ENCODE measurements at places on chromosomes 3 and 15. TPM values are rescaled to one million over a fixed set of nuclear protein-coding genes. Genes with fewer than 3 reads are reported as not detected.
A peak's percentile ranks its signal among the peaks of the same experiment; 100 is the strongest.

GRCh38 chr3:15050405-15051092, 14.6 kb downstream of the MRPS25 start:
- no peak for DNase-seq

Gene MUC20
- total RNA-seq: 0.10 TPM

Gene GOLGA6B
- not detected for total RNA-seq

GRCh38 chr3:177733936-177734335, 536.7 kb upstream of the TBL1XR1 start:
- no peak for DNase-seq

DNA sequence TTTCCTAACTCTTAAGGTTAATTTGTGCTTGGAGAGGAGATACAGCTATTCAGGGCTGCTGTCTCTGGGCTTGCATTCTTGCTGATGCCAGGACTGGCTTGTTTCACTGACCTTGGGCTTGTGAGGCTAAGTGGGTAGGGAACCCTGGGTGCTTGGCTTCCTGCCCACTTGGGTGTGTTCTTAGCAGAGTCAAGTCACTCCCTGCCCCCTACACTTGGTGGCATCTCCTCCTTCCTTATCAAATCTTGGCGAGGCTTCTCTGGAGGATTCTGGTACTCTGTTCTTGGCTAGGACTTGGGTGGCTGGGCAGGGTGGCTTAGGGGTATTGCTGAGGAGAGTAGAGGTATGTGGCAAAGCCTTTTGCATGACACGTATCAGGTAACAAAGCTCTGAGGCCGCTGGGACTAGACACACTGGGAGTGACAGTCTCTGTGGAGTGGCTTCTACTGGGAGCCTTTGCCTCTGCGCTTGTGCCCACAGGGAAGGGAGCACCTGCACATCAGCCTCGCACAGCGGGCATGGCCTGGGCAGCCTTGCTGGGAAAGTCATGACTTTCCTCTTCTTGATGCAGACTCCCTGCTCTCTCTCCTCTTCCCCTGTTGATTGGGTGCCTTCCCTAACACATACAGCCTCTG, 41.8 kb downstream of the CHCHD6 start:
- no peak for DNase-seq

- no peak for DNase-seq
These were observed 90.8 kb upstream of the PRR23E start for GRCh38 chr3:127102188-127102520.

- no peak for DNase-seq
These were observed 35.2 kb downstream of the EFCAB12 start for GRCh38 chr3:129393271-129393670.

GRCh38 chr3:99859825-99860224, 42.2 kb downstream of the CMSS1 start:
- DNase-seq: no peak

- DNase-seq: no peak
These were observed 369.1 kb downstream of the RORA start for GRCh38 chr15:60859996-60860494.

GRCh38 chr3:14175383-14176037, 2.9 kb downstream of the XPC start:
- no peak for DNase-seq

Gene LARP6
- 48.9 TPM for total RNA-seq

Gene ITGA11
- total RNA-seq: 54.2 TPM

DNA sequence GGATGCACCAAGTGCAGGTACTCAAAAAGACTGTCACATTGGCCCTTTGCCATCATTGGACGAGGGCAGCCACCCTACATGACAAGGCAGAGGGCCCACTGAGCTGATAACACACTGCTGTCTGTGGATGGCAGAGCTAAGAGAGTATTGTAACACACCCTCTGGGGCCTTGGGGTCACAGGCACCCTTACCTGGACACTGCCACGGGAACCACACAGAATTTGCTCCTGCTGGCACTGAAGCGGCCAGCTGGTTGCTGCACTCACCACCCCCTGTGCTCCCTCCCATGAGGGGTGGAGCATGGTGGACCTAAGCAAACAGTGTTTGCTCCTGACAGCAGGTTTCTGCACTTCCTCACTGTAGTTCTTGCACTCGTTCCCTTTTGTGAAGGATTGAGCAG, 208.2 kb upstream of the SGO1 start:
- no peak for DNase-seq

Gene FBN1
- total RNA-seq: 171 TPM

GRCh38 chr3:31533169-31534064, 692 bp downstream of the STT3B start:
- no peak for DNase-seq

- no peak for DNase-seq
These were observed 30.5 kb upstream of the PRSS50 start for GRCh38 chr3:46748170-46748569.

- no peak for DNase-seq
These were observed 944 bp downstream of the SLITRK3 start for GRCh38 chr3:165195241-165195639.

Gene MYH15
- 0.06 TPM for total RNA-seq

DNA sequence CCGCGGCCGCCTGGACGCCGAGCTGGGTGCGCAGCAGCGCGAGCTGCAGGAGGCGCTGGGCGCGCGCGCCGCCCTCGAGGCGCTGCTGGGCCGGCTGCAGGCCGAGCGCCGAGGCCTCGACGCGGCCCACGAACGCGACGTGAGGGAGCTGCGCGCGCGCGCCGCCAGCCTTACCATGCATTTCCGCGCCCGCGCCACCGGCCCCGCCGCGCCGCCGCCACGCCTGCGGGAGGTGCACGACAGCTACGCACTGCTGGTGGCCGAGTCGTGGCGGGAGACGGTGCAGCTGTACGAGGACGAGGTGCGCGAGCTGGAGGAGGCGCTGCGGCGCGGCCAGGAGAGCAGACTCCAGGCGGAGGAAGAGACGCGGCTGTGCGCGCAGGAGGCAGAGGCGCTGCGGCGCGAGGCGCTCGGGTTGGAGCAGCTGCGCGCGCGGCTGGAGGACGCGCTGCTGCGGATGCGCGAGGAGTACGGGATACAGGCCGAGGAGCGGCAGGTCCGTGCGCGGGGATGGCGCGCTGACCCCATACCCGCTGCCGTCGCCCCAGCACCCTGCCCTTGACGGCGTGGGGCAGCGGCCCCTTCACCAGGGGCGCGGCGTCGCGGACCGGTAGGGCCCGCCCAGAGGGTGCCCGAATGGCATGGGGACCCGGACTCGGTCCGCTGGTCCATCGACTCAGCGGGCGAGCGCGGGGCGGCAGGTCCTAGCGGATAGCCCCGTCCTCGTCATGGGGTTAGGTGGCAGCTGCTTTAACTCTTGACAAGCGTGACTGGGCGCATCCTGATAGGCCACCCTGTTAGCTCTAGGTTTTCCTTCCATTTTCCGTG, 848 bp downstream of the SYNM start:
- no peak for DNase-seq

Gene BFSP2
- not detected for total RNA-seq

- no peak for DNase-seq
These were observed 48.6 kb downstream of the RARB start for GRCh38 chr3:25476639-25477038.

GRCh38 chr3:158460926-158461325, 110.1 kb upstream of the MLF1 start:
- DNase-seq: no peak

GRCh38 chr15:80803580-80804525, 24.7 kb downstream of the CEMIP start:
- no peak for DNase-seq

Gene CYP19A1
- total RNA-seq: not detected

DNA sequence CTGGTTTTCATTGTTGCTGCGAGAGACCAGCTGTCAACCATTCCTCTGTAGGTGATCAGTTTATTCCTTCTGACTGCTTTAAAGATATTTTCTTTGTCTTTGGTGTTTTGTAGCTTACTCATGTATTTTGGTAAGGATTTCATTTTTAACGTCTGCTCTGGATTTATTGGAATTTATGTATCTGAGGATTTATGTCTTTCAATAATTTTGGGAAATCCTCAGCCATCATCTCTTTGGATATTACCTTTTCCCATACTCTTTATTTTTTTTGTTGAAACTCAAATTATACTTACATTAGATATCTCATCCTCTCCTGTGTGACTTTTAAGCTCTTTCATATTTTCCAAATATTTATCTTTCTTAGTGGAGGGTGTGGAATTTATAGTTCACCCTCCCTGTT, 62.7 kb upstream of the COL8A1 start:
- DNase-seq: no peak

DNA sequence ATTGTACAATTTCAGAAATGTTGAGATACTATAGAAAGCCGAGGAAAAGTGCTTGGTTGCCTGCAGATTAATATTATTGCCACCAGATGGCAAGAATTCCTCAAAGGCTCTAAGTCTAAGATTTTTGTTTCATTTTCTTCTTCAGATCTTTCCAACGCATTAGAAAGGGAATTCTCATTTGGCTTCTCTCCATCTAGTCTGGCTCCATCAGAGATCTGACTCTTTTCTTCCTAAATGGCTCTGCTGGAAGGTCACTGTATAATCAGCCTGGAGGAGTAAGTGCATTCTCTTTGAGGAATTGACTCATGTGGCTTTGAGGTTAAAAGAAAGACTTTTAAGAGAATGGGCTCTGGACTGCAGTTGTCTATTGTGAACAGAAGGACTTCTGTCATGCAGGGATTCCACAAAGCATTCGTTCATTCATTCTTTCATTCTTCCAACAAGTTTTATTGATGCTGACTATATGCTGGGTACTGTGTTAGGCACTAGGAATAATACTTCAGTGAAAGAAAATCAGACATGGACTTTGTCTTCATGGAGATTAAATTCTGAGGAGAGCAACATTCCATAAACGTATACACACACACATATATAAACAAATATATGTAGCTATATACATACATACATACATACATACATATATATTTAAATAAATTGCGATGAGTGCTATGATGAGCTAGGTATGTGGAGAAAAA, 55.3 kb downstream of the SLC28A2 start:
- peak; percentile 9 for DNase-seq

Gene CCR5
- not detected for total RNA-seq

Gene FEZF2
- total RNA-seq: not detected

Gene PRICKLE2
- total RNA-seq: 3.1 TPM

GRCh38 chr3:151819910-151820309, 6.0 kb downstream of the AADAC start:
- no peak for DNase-seq

DNA sequence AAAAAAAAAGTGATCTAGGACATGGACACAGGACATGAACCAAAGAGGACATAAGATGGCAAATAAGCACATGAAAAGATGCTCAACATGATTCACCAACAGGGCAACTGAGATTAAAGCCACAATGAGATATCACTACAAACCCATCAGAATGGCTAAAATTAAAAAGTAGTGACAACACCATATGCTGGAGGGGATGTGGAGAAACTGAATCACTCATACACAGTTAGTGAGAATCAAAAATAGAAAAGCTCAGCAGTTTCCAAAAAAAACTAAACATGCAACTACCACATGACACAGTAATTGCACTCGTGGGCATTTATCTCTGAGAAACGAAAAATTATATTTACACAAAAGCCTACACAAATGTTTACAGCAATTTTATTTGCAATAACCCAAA, 27.9 kb upstream of the ACKR4 start:
- DNase-seq: no peak
